Ovary (tissue), 10 donors: ENCODE measurements at places on chromosomes 1 and 21.
A peak's percentile ranks its signal among the peaks of the same experiment; 100 is the strongest.

DNA sequence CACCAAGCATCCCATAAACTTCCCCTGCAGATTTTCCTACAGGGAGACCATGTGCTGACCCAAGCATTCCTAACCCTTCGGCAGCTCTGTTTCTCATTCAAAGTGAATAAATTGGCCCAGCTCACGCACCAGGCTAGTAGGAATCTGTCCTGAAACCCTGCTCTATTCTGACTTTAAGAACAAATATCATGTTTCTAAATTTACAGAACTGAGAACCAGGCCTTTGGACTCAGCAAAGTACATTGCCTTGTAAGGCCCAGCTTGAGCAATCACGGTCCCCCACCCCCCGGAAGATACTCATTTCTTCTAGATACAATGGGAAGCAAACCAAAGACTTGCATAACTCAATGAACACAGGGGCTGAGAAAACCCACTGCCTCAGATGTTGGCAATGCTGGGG lies 160.1 kb upstream of the NFIA start:
- no peak overlapping the region for H3K4me3 ChIP-seq
- no peak overlapping the region for H3K27ac ChIP-seq
- no peaks in the 10 kb centered on the region for H3K27me3 ChIP-seq

DNA sequence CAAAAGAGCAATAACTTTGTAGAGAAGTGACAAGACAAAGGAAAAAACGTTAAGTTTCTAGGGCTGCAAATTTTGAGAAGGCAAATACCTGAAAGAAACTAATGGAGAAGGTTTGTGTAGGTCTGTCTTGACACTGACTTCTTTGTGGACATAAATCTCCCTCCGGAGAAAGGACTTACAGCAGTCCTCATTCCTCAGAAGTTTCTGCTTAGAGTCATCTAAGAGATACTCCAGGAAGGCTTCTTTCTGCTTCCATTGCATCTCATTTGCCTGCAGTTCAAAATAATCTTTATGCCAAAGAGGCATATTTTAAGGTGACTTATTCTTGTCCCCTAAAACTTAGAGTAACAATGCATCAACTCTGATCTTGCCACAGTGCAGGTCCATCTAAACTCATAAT lies 4.4 kb upstream of the C4BPB start:
- no peak for DNase-seq
- H3K4me3 ChIP-seq: no peak overlapping the region
- H3K4me1 ChIP-seq: peaks cover 3% of the 10 kb centered on the region
- H3K36me3 ChIP-seq: no peaks in the 10 kb centered on the region
- H3K27me3 ChIP-seq: no peaks in the 10 kb centered on the region

GRCh38 chr21:17519208-17519738 lies 6.4 kb downstream of the CXADR start:
- H3K36me3 ChIP-seq: no peaks in the 10 kb centered on the region
- no peak overlapping the region for H3K27ac ChIP-seq
- no peaks in the 10 kb centered on the region for H3K27me3 ChIP-seq
- no peak overlapping the region for H3K4me3 ChIP-seq
- DNase-seq: no peak

DNA sequence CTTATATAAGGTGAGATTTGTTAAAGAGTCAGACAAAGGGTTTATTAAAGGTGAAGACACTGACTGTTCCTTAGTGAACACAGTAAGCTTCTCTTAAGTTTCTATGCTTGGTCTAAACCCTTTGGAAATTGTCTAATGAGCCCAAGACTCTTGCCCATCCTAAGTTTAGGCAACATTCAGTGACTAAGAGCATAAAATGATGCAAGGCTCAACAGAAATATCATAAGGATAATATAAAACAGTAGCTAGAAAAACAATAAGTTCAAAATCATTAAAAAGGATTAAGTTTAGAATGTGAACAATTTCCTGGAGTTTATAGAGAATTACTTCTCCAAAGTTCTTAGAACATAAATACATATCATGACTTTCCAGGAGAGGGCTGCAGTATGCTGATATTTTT lies 108.9 kb upstream of the PDC start:
- H3K4me1 ChIP-seq: no peaks in the 10 kb centered on the region
- H3K27me3 ChIP-seq: no peaks in the 10 kb centered on the region
- no peak overlapping the region for H3K4me3 ChIP-seq
- H3K36me3 ChIP-seq: no peaks in the 10 kb centered on the region

DNA sequence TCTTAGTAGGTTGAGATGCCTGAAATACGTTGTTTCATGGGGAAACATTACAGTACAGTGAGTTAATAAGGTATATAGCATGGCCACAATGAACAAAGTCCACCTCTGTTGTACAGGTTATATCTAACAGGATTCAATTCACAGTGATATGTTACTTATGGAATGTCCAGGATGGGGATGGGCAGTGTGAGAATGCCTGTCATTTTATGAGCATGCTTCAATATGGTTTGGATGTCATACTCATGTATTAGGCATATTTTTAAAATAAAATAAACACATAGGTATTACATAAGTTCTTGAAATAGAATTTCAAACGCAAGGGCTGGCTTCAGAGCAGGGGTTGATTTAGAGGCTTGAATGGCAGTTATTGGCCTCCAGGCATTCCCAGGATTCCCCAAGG lies 6.1 kb upstream of the PHLDA3 start:
- no peaks in the 10 kb centered on the region for H3K36me3 ChIP-seq
- H3K27ac ChIP-seq: no peak overlapping the region
- no peaks in the 10 kb centered on the region for H3K27me3 ChIP-seq
- no peak overlapping the region for H3K4me3 ChIP-seq
- no peaks in the 10 kb centered on the region for H3K4me1 ChIP-seq
- no peak for DNase-seq

- H3K4me1 ChIP-seq: no peaks in the 10 kb centered on the region
- H3K27me3 ChIP-seq: no peaks in the 10 kb centered on the region
- no peaks in the 10 kb centered on the region for H3K36me3 ChIP-seq
Measured at GRCh38 chr1:12006167-12006921, 13.0 kb upstream of the MIIP start.

- no peaks in the 10 kb centered on the region for H3K27me3 ChIP-seq
- H3K4me3 ChIP-seq: peak within 1 kb of the TSS; percentile 38
- H3K4me1 ChIP-seq: no peaks in the 10 kb centered on the region
- H3K27ac ChIP-seq: no peak within 1 kb of the TSS
- DNase-seq: peak; percentile 18
Measured at GRCh38 chr1:241356519-241357365, at the start of gene RGS7. Gene RGS7 (minus strand): TSS chr1:241357205.

DNA sequence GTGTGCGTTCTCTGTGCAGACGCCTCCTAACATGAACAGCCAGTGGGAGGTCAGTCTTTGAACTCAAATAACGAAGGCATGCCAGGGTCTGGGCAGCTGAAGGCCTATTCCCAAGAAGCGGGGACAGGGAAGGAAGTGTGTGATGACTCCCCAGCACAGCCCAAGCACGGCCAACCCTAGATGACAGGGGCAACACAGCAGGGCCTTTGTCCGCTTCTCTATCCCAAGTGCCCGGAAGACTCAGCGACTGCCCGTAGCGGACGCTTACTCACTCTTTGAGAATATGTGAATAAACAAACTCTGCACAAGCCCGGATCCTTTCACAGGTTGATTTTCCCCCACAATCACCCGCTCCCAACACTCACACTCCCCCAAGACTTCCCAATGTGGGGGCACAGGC lies 11.2 kb downstream of the C1orf198 start:
- peaks cover 35% of the 10 kb centered on the region for H3K4me1 ChIP-seq
- H3K36me3 ChIP-seq: no peaks in the 10 kb centered on the region
- no peak overlapping the region for H3K4me3 ChIP-seq
- DNase-seq: no peak
- no peak overlapping the region for H3K27ac ChIP-seq

DNA sequence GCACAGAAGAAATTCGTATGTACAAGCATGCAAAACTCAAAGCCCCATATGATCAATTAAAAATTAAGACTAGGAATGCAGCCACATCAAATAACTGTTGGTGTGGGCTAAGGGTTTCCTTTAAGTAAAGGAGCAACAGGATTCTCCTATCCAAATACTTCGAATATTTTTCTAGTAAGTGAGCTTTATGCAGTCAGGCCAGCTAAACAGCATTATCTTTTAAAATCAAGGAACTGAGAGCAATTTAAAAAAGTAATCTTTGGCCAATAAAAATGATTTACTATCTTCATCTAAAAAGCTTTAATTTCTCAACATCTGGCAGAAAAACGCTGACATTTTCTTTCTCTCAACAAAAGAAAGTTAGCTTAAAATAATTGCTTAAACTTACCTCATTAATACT lies 19.8 kb downstream of the CNN3 start:
- H3K4me3 ChIP-seq: no peak overlapping the region
- H3K4me1 ChIP-seq: peaks cover 25% of the 10 kb centered on the region
- DNase-seq: no peak
- H3K27ac ChIP-seq: no peak overlapping the region

GRCh38 chr1:22413799-22414198 lies 37.9 kb upstream of the ZBTB40 start:
- no peaks in the 10 kb centered on the region for H3K4me1 ChIP-seq
- H3K36me3 ChIP-seq: no peaks in the 10 kb centered on the region
- no peaks in the 10 kb centered on the region for H3K27me3 ChIP-seq
- H3K4me3 ChIP-seq: no peak overlapping the region
- H3K27ac ChIP-seq: peak overlapping the region; percentile 27

DNA sequence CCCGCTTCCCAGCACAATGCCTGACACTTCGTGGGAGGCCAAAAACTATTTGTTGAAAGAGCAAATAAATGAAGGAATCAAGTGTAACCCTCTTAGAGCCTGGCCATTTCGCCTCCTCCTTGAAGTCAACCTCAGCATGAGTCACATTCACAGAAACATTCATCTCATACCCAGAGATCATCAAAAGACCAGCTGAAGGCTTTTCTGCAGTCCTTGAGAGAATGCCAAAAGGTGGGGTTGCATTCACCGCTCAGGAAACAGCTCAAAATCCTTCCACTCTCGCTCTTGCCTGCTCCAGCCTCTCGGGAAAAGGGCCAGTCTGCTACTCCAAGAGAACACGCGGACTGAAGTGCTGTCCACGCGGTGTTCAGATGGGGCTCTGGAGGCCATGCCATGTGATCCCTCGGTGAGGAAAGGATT lies 90.0 kb downstream of the VWA5B1 start:
- DNase-seq: no peak
- no peak overlapping the region for H3K4me3 ChIP-seq
- no peak overlapping the region for H3K27ac ChIP-seq
- H3K27me3 ChIP-seq: no peaks in the 10 kb centered on the region

DNA sequence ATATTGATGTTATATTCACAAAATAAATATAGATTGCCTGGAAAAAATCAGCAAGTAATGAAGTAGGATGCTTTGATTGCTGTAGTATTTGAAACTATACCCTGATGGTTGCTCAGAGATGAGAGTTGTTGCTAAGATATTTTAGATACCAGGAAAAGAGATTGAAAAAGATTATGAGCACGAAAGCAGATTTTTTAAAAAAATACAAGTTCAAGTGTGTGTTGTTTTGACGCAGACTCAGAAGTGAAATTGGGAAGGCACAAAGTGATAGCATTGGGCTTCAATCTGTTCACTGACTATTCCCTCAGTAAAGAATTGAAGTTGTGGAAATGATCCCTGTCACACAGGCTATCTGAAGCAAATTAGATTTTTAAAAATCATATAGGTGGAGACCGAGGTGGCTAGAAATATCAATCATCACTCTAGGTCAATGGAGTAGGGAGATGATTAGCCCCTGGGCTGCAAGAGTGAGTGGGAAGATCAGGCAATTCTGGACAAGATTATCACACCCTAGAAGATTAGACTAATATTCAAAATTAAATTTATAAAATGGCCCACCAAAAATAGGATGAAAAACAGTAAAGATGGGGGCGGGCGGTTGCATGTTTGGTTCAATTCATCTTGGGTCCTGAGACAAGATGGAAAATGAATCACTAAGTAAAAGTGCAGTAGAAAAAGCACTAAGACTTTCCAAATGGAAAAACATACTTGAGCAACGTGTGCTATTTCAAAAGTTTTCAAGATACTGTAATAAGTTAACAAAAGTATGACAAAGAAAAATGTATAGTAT lies 41.5 kb upstream of the LRRC8D start:
- no peaks in the 10 kb centered on the region for H3K27me3 ChIP-seq
- no peak for DNase-seq
- no peaks in the 10 kb centered on the region for H3K36me3 ChIP-seq

GRCh38 chr21:30981403-30981802 lies 56.9 kb downstream of the KRTAP19-8 start:
- no peaks in the 10 kb centered on the region for H3K4me1 ChIP-seq
- H3K27me3 ChIP-seq: no peaks in the 10 kb centered on the region
- no peak overlapping the region for H3K4me3 ChIP-seq
- no peak overlapping the region for H3K27ac ChIP-seq
- no peaks in the 10 kb centered on the region for H3K36me3 ChIP-seq
